Fibroblast of lung (primary cell): ENCODE measurements at places on chromosomes 3 and 15. TPM values are rescaled to one million over a fixed set of nuclear protein-coding genes. Genes with fewer than 3 reads are reported as not detected.

DNA sequence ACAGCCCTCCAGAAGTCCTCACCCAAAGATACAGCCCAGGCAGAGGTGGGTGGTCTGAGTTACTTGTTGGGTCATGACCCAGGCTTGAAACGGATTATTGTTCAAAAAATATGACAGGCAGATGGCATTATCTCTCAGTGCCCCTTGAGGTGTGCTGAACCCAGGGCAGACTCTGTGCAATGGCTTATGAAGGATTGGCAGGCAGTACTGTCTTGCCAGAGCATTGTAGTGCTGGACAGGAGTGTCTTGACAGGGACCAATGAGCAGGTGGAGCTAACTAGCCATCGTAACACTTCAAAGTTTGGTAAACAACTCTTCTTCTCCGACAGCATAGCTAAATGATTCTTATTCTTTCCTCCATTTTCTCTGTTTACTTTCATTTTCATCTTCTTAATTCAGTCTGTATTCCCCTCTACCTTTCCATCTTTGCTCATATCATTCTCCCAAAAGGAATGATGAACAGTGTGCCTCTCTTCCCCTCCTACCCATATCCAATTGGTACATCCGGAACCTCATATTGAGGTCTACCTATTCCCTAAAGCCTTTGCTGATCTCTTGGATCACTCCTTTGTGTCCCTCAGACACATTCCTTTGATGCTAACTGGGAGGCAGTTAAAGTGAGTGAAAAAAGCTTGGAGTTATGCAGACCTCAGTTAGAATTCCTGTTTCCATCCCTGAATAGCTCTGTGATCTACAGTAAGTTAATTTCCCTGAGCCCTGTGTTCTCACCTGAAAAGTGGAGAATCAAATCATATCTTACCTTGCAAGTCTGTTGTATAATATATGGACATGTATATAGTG lies 2.6 kb upstream of the IL20RB start:
- no peak for DNase-seq

DNA sequence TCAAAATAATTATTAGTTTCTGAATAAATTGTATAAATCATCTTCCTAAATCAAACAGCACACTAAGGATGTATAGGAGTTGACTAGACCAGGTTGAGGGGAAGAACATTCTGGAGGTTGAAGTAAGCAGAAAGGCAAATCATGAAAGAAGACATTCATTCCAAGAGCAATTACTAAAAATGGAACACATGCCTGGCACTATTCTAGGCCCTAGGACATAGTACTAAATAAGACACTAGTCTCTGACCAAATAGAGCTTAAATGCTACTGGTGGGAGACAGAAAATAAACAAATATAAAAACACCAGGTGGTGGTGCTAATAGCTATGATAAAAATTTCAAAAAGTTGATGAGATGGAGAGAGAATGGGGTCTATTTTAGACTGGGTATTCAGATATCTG lies 190.1 kb downstream of the TBC1D5 start:
- DNase-seq: no peak

GRCh38 chr15:62365795-62366442 lies 200.8 kb upstream of the C2CD4B start:
- DNase-seq: no peak

GRCh38 chr3:122929188-122930062 lies 98.1 kb downstream of the SEMA5B start:
- no peak for DNase-seq

The PHLDB2 gene
- polyA plus RNA-seq: 14.3 and 33.8 TPM in 2 replicates

DNA sequence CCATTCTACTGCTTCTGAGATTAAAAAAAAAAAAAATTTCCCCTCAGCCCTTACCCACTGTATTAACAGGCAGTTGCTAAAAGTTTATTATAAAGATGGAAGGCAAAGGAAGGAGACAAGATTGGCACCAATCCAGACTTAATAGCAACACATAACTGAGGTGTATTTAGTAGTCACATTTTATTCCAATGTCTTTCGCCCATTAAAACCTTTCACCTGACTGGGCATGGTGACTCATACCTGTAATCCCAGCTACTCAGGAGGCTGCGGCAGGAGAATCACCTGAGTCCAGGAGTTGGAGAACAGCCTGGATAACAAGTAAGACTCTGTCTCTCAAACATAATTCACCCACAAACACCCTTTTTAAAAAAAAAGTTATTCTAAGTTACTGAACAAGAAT lies 4.4 kb downstream of the ACAP2 start:
- no peak for DNase-seq

DNA sequence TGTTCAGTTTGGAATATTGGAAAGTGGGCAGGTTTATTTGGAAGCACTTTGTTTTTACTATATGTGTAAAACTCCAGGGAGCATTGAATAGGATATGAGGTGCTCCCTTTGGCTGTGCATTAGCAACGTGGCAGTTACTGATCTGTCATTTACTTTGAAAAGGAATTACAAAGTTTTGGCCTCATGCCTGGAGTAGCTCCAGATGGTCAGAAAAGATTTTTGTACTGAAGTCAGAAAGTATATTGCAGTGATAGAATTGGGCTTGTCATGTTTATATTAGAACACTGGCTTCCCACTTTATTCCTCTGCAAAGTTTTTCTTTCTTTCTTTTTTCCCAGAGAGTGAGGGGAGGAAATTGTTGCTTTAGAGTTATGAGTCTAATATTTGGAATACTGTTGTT lies 26.1 kb downstream of the FNDC3B start:
- peak; percentile 93 for DNase-seq

- DNase-seq: peak; percentile 70
Observed at GRCh38 chr3:114120211-114120610, 58.6 kb downstream of the DRD3 start.

The CYP11A1 gene
- polyA plus RNA-seq: 0.05 and 0.07 TPM in 2 replicates

DNA sequence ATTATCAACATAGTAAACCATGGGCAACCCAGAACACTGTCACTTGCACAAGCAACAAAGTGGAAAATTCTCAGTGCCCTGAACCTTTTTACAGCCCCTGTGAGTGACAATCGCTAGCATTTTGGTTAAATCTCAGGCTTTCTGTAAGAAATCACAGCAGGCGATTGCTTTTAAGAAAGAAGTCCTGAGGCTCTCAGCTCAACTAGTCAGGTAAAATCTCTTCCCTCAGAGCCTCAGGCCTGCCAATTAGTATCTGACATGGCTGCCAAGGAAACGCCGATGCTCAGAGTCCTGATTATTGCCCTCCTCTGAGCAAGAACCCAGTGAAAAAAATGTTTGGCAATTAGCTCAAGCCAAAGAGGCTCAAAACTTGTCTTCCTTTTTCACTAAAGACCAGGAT lies 530.8 kb downstream of the DIPK2A start:
- no peak for DNase-seq

The BUB1B gene
- polyA plus RNA-seq: 6.9 and 23.9 TPM in 2 replicates

DNA sequence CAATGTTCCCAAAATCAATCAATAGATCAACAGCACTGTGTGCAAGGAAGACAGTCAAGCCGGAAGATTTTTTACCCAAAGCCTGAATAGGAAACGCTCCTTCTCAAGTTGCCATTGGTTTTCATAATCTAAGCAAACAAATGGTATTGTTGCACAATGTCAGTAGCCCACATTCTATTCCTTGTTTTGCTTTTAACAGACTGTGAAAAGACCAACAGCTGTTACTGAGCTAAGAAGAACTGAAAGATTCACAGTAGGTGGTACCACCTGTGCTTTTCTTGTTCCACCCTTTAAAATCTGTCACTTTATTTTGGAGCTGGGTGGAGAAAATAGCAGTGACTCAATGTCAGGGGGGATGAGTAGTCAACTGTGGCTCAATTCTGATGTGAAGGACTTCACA lies 357.5 kb upstream of the CADM2 start:
- no peak for DNase-seq

The ATP2B2 gene
- not detected in 2 replicates for polyA plus RNA-seq

GRCh38 chr3:140461250-140461649 lies 216.6 kb upstream of the TRIM42 start:
- no peak for DNase-seq

The VEPH1 gene
- 13.1 and 16.6 TPM in 2 replicates for polyA plus RNA-seq

GRCh38 chr3:79175870-79176269 lies 591.9 kb downstream of the ROBO1 start:
- no peak for DNase-seq

The GABRA5 gene
- polyA plus RNA-seq: 0.09 and 0.23 TPM in 2 replicates

The ATP13A5 gene
- not detected in 2 replicates for polyA plus RNA-seq

DNA sequence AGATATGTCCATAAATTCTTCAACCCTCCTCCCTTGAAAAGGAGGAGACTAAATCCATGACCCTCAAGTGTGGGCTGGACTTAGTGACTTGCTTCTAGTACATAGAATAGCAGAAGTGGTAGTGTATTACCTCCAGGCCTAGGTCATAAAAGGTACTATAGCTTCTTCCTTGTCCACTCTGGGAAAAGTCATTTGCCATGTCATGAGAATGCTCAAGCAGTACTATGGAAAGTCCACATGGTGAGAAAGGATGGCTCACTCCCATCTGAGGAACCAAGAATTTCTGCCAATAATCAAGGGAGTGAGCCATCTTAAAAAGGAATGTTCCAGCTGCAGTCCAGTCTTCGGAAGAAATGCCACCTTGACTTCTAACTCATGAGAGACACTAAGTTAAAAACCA lies 10.5 kb upstream of the ILDR1 start:
- no peak for DNase-seq

The GCSAM gene
- not detected in 2 replicates for polyA plus RNA-seq

The USP13 gene
- 15.7 and 21.7 TPM in 2 replicates for polyA plus RNA-seq

DNA sequence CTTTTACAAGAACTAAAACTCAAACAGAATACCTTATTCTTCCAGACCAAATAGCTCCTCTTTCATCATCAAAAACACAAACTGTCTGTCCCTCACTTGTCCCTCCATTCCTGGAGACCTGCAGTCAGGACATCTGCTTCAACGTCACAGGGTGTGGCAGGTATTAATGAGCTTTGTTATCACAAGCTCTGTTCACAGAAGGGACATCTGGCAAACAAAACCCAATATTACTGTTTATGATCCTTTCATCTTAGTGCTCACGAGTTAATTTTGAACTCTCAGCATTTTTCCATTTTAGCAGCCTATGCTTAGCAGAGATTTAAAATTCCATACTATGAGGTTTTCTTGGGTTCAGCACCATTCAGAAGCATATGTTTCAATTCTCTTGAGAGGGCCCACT lies 32.9 kb downstream of the AP3S2 start:
- no peak for DNase-seq

- DNase-seq: peak; percentile 25
Observed at GRCh38 chr3:10142707-10143560, 1.4 kb downstream of the VHL start.

- DNase-seq: peak; percentile 41
Observed at GRCh38 chr3:59820352-59820934, 770.6 kb upstream of the CFAP20DC start.

DNA sequence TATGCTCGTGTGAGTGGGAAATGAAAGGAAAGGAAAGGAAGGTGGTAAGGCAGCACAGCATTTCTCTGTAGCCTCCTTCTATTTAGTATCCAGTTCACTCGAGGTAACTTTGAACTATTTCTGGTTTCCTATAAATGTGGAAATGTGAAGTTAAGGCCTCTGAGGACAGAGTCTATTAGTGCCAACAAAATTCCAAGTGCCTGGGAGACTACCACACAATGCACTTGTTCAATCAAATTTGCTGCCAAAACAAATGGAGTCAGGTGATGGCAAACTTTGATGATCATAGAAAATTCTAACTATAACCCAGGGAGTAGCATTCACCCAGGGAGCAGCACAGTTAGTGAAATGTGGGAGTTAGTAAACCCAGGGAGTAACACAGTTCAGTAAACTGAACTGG lies 155.1 kb downstream of the ALCAM start:
- no peak for DNase-seq

DNA sequence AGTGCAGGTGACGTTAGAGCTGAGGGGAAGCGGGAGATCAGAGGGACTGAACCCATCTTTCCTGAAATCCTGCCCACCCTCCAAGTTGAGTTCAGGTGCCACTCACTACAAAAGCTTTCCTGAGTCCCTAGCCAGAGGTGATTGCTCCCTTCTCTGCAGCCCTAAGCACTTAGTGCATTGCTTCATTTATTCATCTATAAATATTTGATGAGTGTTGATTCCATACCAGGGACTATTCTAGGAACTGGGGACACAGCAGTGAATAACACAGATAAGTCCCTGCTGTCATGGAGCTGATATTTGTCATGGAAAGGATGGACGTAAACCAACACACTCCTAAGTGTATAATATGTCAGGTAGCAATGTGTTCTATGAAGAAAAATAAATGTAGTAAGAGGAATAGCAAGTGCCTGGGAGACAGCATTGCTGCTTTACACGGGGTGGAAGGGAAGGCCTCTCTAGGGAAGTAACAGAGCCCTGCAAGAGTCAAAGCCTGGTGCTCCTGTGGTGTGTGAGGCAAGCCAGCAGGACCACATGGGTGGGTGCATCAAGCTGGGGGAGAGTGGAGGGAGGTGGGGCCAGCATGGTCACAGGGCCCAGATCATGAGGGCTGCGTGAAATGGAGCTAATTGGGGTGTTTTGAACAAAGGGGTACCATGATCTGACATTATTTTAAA lies 18.6 kb downstream of the ALPK3 start:
- DNase-seq: no peak

- DNase-seq: no peak
Observed at GRCh38 chr15:89130201-89130600, 41.9 kb downstream of the ABHD2 start.

The VIPR1 gene
- 0.02 and 0.11 TPM in 2 replicates for polyA plus RNA-seq

GRCh38 chr3:139329364-139329850 lies 14.4 kb upstream of the MRPS22 start:
- peak; percentile 77 for DNase-seq

- peak; percentile 63 for DNase-seq
Observed at GRCh38 chr3:9399337-9399703, 1.9 kb downstream of the SETD5 start.

GRCh38 chr15:25092661-25093060 lies 137.9 kb downstream of the SNRPN start:
- DNase-seq: no peak

GRCh38 chr3:122957707-122958689 lies 69.6 kb downstream of the SEMA5B start:
- DNase-seq: no peak

The LINGO1 gene
- polyA plus RNA-seq: 0.05 TPM in 1 of 2 replicates, not detected in the other

The NOX5 gene
- polyA plus RNA-seq: 0.17 and 0.25 TPM in 2 replicates

GRCh38 chr3:123807820-123808219 lies 76.3 kb downstream of the MYLK start:
- DNase-seq: peak; percentile 49
